ENCODE measurements at places on chromosomes 7 and 10.

- no peak for DNase-seq
Observed at GRCh38 chr7:140697447-140698143, 1.1 kb downstream of the NDUFB2 start.

GRCh38 chr7:117097860-117098259 lies 144.6 kb downstream of the ST7 start:
- DNase-seq: no peak

DNA sequence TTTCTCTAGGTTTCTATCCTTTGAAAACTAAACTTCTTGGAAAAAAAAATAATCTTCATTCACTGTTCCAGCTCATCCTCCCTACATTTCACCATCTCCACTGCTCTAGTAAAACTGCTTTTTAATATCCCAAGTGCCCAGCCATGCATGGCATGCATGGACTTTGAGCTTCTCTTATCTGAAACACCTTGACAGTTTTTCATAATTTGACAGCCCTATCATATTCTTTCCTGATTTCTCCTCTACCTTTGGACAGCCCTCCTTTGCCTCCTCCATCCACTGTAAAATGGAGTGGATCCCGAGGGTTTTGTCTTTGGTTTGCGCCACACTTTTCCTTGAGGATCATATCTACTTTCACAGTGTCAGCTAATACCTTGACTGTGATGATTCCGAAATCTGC lies 212.8 kb downstream of the ANK3 start:
- no peak for DNase-seq

- DNase-seq: no peak
Observed at GRCh38 chr10:36446881-36447280, 678.5 kb upstream of the ANKRD30A start.
